ENCODE measurements at places on chromosomes 1 and 21.

DNA sequence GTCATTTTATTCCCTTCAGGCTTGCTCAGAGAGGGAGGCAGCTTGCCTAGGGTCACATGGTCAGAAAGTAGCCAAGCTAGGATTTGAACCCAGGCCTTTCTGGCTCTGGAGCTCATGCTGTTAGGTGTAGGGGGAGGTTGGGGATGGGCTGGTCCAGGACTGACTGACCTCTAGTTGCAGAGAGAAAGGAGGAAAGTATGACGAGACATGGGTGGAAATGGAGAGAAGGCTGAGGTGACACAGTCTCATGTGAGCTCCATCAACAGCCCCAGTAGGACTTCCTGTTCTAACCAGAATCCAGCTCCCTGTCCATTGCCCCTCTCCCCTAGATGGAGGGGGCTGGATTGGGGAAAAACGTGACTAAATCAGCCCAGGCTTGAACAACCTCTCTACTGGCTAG, 15.5 kb upstream of the SYNC start:
- DNase-seq = no peak

DNA sequence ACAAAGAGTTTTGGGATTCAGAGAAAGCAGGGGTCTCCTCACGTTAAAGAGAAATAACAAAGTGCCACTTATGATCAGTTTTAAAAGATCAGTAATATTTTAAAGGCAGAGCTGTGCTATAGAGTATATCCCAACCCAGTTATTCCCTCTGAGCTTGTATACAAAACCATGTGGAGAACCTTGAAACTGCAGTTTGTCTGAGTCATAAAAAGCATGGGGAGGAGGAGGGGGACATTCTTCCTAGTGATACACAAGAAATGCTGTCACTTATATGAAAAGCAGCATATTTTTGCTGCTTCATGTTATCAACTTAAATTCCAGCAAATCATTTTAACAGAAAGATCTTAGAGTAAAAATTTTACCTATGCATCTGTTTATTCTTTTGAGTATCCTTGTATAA, 244.5 kb downstream of the GPR52 start:
- DNase-seq = no peak

GRCh38 chr1:206448471-206448870, 21.8 kb upstream of the IKBKE start:
- no peak for DNase-seq

GRCh38 chr1:163574119-163574518, 252.4 kb downstream of the NUF2 start:
- no peak for DNase-seq

GRCh38 chr1:67307251-67308060, at the start of gene IL12RB2:
IL12RB2 (plus strand) TSS chr1:67307873; CDS start chr1:67320369, 12,496 bp downstream.
- DNase-seq = no peak

DNA sequence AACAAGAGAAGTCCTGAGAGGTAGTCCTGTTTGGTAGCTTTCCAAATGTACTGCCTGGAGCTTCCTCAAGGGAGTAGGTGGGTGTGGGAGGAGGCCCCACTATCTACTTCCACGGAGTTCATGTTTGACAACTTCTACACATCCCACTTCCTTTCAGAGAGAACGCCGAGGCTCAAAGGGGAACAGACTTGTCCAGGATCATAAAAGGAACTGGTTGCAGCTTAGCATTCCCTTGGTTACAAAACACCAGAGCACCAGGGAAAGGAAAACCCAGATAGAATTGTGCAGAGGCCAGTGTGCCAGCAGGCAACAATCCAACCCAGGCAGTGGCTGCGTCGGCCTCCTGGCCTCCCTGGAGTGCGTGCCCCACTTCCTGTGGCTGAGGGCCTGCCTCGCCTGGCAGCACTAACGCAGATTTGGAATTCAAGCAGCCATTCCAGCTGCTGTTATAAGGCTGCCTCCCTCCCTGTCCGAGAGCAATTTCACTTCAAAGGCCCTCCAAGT, 4.2 kb upstream of the RAP1GAP start:
- DNase-seq = peak; percentile 40

DNA sequence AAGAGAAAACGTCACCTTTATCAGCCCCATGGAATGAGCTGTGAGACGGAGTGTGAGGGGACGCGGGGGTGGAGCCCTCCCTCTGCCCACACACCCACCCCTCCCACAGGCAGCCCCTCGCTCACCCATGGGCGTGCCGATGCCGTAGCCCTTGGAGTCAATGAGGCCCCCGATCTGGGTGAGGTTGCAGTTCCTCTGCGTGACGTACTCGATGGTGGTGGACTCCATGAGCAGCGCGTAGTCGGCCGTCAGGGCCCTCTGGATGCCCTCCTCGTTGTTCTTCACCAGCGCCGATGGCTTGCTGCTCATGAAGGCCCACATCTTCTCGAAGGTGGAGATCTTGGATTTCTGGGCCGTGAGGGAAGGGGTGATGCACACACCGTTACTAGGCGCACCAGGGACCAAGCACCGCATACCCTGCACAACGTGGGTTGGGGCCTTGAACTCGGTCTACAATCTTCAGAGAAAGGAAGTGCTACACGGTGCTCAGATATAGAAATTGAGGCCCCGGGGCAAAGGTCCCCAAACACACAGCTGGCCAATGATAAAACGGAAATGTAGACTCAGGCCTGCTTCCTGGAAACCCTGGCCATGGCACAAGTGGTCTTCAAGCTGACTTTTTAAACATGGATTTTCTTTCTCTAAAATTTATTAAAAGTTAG, 228.2 kb downstream of the GRIK3 start:
- no peak for DNase-seq

DNA sequence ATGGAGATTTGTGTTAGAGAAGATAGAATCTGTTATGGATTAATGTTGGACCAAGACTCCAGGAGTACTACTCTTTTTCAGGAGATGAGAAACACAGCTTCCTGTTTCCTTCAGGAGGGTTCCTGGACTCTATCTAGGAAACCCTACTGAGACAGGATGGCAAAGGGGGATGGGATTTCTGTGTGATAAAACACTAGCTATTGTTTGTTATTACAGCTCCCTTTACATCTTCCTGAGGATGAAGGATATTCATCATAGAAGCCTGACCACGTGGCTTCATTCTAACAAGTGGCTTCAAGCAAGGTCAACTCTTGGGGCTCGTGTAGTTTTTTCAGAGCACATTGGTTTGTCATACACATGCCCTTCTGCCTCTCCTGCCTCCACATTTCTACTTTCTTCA, 33.3 kb downstream of the RGL1 start:
- no peak for DNase-seq

- no peak for DNase-seq
These were observed 31.4 kb downstream of the IFI16 start for GRCh38 chr1:159040893-159041724.

GRCh38 chr1:84145068-84145467, 997 bp downstream of the PRKACB start:
- DNase-seq = no peak

DNA sequence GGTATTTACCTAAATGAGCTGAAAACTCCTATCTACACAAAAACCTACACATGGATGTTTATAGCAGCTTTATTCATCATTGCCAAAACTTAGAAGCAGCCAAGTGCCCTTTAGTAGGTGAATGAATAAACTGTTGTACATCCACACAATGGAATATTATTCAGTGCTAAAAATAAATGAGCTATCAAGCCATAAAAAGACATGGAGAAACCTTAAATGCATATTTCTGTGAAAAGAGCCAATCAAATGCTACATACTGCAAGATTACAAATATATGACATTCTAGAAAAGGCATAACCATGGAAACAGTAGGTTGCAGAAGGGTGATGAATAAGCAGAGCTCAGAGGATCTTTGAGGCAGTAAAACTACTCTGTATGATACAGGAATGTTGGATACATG, 23.3 kb downstream of the ABCB10 start:
- no peak for DNase-seq

DNA sequence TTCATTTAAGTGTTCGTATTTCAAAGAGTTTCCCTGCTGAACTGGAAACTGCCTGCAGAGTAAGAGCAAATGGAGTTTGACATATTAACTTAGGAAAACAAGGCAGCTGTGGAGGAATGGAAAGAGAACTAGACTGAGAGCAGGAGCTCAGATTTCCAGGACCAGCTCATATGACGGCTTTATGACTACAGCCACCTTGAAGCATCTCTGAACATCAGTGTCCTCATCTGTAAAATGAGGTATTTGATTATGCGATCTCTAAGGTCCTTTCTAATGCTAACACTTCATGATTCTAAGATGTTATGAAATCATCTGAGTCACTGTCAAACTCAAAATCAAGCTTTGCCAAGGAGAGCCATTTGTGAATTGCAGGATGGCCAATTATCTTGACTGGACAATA, 112.3 kb downstream of the PRRX1 start:
- DNase-seq = no peak

- DNase-seq = no peak
These were observed 365.0 kb downstream of the LTN1 start for GRCh38 chr21:28627691-28628090.

- no peak for DNase-seq
These were observed 862 bp upstream of the DIPK1A start for GRCh38 chr1:92961896-92962752.

DNA sequence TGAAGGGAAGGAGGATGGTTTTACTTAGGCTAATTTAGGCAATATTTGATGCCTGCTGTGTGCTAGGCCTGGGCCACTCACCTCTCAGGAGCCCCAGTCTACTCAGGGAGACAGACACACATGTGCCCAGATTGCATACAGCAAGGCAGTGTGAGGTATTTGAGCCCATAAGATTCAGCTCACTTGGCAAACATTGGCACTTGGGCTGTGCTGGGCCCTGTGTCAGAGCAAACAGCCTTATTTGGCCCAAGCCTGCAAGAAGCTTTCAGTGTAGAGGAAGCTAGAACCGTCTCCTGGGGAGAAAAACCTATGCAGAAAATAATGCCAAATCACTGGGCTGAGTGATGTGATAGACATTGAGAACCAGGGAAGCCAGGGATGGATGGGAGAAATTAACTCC, 3.9 kb upstream of the SYNC start:
- DNase-seq = no peak

Measured in AG04449 (cell line).